ENCODE measurements at places on chromosomes 4 and X. TPM values are rescaled to one million over a fixed set of nuclear protein-coding genes. Genes with fewer than 3 reads are reported as not detected.

DNA sequence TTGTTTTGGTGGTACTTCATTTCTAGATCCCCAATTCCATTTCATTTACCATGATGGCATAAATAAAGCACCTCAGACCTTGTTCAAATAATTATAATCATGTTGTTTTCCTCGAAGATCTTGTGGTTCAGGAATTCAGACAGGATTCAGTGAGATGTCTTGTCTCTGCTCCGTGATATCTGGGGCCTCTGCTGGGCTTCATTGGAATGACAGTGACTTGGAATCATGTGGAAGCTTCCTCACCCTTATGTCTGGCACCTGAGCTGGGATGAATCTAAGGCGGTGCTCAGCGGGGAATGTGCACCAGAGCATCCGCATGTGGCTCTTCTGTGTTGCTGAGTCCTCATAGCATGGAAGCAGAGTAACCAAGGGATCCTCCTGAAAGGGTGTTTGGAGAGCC is 132.2 kb downstream of the VEGFC start:
- DNase-seq = no peak

- no peak for DNase-seq
Measured at GRCh38 chr4:152807294-152807829, 27.6 kb downstream of the ARFIP1 start.

DNA sequence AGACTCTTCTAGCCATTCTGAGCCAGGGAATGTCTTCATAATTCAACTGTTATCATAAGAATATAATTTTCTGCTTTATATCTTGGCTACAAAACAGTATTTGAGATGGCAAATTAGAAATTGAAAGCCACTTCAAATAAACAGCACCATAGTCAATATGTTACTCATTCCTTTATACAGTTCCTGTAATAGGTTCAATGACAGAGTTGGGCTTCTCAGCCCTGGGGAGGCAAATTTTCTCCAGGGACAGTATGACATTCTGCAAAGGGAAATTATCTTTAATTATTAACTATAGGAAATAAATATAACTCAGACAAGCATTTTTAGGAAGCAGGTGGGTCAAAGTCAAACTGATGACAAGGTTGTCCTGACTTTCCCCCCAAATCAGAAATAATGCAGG is 71.9 kb upstream of the RPS6KA6 start:
- DNase-seq = no peak

DNA sequence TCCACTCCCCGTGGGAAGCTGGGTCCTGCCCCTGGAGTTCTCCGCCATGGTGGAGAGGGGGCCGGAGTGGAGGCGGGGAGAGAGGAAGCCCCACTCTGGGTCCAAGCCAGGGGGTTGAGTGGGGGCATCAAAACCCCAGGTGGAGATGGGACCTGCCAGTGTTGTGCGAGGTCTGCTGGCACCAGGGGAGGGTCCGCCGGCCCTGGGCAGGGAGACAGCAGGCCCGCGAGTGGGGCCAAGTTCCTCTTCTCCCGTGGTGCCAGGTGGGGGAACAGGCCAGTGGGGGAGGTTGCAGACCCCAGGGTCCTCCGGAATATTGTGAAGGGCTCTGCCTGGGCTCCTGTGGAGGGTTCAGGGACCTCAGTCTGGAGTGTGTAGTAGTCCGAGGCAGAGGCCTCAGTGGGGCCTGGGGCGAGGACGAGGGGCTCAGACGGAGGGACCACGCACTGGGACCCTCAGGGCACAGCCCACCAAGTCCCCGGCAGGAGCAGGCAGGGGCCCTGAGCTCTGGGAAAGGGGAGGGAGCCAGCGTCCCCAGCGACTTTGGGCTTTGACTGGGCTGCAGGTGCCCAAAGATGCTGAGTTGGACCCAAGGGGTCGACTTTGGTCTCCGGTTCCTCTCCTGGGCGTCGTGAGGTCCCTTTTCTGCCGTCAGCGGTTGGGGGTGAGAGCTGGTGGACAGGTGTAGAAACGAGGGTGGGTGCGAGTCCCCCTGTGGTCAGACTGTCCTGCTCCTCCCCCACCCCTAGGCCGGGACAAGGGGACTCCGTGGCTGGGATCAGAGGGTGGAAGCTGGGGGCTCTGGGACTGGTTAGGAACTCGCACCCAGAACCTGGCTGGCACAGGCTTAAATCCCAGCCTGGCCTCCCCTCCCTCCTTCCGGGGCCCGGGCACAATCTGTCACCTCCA is 43.8 kb upstream of the NKX1-1 start:
- DNase-seq = no peak

VEGFC gene
- total RNA-seq = not detected

MAGEA9B gene
- total RNA-seq = not detected

GUCY1B1 gene
- not detected for total RNA-seq

DCAF4L1 gene
- total RNA-seq = not detected

ADH1B gene
- 191 TPM for total RNA-seq
